Ammon's horn (tissue), 1 donor: ENCODE measurements at places on chromosomes 3 and 15.

DNA sequence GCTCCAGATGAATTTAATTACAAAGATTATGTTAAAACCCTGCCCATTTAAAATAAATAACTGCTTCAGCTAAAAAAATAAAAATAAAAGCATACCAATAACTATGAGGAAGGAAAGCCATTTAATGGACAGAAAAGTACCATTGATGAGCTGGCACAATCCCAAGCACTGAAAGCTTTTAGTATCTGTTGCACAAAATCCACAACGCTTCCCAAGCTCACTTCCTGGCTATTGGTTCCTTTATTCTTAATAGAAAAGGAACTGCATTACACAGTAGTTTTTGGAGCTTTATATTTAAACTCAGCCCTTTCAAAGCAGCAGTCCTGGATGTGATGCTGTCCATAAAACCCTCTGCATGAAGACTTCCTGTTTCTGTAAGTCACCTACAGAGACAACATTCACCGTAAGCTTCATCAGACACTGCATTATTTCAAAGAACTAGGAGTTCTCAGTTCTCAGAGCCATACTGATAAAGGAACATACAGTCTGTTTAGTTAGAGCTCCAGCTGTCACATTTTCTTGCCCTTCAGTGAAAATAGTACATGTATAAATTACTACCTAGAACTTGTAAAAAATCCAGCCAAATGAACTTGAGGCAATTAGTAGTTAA is 81.5 kb downstream of the CSNK1G1 start:
- peak; percentile 8 for DNase-seq

- DNase-seq: no peak
Measured at GRCh38 chr3:136789976-136790375, 28.9 kb upstream of the SLC35G2 start.

- no peak for DNase-seq
Measured at GRCh38 chr15:85950101-85950500, 129.6 kb upstream of the AGBL1 start.

GRCh38 chr3:144390786-144391185 is 419.2 kb downstream of the DIPK2A start:
- no peak for DNase-seq

- DNase-seq: no peak
Measured at GRCh38 chr15:89937365-89938350, 24.9 kb upstream of the ARPIN start.
